ENCODE measurements at places on chromosomes 3 and 15.

DNA sequence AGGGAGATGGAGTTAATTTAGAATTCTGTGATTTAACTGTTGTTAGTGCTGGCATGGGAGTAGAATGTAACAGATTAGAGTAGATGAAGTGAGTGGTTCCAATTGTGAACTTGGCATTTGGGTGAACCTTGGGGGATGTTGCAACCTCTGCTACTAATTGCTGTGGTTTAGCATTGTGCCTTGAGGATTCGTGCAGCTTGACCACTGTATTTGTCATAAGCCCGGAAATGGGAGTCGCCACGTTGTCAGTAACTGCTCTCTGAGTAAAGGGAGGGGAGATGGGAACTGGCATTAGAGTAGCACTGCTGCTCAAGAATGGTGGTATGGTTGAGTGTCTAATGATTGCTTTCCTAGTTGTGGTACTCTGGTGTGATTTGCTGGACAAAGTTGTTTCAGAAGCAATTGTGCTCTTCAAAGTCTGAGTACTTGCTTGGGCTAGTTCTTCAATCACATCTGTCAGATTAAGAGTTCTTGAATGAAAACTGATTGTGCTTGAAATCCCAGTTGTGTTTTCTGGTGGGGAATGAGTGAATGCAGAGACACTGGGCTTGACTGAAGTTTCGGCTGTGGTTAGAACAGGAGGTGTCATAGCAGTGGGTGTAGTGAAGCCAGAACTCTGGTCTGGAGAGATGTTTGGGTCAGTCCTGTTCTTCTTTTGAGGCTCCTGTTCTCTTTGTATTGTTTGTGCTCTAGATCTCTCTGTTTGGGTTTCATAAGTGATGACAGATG lies 15.4 kb downstream of the IGSF10 start:
- DNase-seq: peak; percentile 96

DNA sequence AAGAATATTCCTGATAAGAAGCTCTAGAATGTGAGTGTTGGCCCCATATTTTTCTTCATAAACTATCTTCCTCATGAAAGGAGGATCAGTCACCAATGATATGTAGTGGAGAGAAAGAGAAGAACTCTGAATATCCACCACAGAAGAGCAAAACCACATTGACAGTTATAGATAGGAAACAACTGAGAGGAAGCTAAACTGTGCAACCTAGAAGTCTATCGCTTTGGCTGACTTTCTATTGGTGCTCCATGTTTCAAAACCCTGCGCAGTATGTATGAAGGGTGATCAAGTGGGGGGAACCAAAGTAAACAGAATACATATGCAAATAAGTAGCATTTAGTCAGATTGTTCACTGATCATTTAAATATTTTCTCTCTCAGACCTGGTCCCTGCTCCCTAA lies 41.0 kb upstream of the ZNF280D start:
- no peak for DNase-seq

GRCh38 chr3:99579965-99580364 lies 58.4 kb upstream of the COL8A1 start:
- DNase-seq: no peak

GRCh38 chr3:69740103-69741021 lies 1.1 kb downstream of the MITF start:
- DNase-seq: no peak

DNA sequence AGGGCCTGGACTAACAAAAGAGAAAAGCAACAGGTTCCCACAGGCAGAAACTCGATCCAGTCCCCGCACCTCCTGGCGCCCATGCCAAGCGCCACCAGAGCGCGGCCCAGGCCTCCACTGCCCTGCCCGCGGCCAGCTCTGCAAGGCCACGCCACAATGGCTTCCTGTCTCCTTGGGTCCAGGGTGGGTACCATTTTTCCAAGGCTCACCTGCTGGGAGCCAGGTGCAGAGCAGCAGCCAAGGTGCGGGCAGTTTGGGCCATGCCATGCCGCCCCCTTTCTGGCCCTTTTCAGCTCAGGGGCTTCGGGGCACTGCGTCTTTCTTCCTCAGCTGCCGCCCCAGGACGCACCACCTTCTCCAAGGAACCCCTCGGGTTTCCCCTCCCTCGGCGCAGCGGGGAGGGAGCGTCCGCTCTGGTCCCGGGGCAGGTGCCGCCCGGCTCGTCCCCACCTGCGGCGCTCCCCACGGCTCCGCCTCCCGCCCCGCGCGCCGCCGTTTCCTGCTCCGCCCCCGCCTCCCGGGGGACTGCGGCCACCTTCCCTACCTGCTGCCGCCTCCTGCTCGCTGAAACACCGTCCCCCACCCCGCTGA lies at the start of gene ILDR1:
Gene ILDR1, minus strand, starts transcription at position 437 of the 591 bp plus-strand sequence. Its CDS starts 170 bp downstream, at position 267.
- no peak for DNase-seq
